NCI-H1417 treated with DMSO at 0.1 percent for 48 hours (cell line): ENCODE measurements at places on chromosomes 7 and 10.

- DNase-seq: no peak
These were observed 4.7 kb upstream of the LANCL2 start for GRCh38 chr7:55360486-55360885.

- DNase-seq: no peak
These were observed 208.7 kb downstream of the PAXIP1 start for GRCh38 chr7:154794147-154794780.

DNA sequence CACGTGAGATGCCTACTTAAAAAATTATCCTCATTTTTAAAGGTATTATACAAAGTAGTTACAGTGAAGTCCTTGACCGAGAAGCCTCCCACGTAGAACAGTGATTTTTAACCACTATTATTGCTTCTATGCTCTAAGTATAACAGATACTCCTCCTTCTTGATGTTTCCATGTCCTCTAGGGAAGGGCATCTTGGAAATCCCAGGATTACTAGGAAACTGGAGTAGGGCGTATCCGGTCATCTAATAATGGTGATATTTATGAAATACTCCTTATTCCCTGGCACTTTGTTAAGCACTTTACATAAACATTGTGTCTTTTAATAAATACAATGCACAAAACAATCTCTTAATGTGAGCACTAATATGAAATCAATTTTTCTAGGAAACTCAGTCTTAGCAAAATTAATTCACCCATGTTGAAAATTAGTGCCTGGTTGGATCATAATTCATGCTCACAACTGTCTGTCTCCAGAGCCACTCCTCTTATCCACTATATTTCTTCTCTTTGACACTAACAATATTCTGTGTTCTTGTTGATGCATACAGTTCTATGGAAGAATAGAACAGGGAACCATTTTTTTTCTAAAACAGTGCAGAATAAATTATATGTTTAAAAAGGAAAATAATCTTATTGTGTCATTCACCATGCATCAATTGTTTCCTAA lies 128.6 kb upstream of the SEMA3E start:
- DNase-seq: no peak

DNA sequence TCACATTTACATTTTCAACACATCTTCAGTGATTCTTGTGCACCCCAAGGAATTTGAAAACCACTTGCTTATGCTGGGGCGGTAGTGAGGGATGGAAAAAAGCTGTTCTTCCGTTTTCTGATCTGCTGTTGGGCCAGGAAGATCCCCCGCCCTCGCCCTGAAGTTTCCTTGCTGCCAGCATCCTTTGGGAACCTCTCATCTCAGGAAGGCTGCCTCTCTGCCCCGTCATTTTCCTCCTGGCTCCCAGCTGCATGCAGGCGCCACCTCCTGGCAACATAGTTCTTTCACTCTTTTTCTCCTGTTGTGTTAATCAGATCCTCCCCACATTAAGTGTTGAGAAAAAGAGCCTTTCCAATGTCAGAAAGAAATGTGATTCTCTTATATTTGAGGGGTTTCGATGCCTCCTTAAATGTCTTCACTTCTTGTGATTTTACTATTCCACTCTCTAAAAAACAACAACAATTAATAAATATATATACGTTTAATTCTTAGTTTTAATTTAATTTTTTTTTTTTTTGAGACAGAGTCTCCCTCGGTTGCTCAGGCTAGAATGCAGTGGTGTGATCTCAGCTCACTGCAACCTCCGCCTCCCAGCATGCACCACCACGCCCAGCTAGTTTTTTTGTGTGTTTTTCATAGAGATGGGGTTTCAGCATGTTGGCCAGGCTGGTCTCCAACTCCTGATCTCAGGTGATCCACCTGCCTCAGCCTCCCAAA lies 122.9 kb downstream of the RALA start:
- DNase-seq: peak; percentile 28

DNA sequence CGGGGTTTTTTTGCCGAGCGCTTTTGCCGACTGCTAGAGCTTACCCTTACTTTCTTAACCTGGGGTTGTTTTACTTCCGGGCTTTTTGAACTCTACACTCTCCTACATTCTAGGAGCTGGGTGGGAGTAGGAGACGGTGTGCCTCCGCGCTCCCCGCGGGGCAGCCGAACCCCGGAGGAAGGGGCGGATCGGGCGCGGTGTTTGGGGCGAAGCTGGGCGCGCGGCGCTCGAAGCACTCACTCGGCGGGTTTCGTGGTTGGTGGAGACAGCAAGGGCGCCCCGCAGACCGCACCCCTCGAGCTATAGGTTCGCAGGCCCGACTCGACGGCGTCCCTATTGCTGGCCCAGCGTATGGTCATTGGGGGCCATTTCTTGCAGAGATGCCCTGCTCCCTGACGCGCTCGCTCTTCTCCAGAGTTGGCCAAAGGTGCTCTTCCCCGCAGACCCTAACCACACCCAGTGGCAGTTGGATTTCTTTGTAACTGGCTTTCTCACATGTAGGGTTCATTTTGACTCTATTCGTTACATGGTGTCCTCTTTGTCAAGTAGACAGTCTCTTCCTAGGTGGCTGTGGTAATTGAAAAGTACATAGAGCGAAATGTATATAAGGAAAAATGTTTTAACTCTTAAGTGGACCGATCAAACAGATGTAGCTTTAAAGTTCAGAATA lies 364 bp downstream of the ZNF518A start:
- peak; percentile 59 for DNase-seq

GRCh38 chr7:81415181-81415580 lies 354.7 kb downstream of the HGF start:
- DNase-seq: no peak

- DNase-seq: peak; percentile 75
These were observed at the start of gene DDX50 for GRCh38 chr10:68901105-68901927. Gene DDX50 (plus strand): TSS chr10:68901315. CDS start chr10:68901385, 70 bp downstream.

- no peak for DNase-seq
These were observed 217.7 kb upstream of the KCND2 start for GRCh38 chr7:120055300-120055699.

GRCh38 chr10:11773761-11774441 lies 31.7 kb downstream of the ECHDC3 start:
- no peak for DNase-seq
